ENCODE measurements at places on chromosomes 7 and 10.

DNA sequence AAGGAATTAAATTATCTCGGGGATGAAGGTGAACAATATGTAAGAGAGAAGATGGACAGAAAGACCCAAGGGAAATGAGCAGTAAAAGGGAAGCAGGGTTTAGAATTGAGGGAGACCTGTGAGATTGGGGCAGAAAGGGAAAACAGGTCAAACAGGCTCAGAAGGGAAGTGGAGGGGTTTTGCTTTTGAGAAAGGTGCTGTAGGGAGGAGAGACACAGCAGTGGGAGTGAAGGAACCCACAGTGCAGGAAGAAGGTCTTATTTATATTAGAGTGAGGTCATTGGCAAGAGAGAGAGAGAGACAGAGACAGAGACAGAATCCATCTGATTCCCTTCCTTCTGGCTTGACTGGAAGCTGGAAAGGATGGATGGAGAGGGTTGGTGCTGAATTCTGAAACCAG is 3.5 kb upstream of the TCAF1 start:
- no peak for DNase-seq

DNA sequence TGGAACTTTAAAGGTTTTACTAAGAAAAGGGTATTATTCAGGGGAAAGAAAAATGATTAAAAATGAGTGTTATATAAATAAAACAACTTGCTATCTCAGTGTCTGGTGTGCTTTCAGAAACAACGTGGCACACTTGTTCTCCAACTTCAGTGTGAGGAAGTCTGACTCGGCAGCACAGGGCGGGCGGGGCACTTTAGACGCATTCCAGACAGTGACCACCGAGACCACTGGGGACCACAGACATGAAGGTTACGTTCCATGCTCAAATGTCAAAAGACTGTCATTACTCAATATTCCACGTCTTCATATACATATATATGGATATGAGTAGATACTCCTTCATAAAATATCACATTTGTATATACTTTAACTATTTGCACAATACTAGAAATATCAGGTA is 87.0 kb downstream of the LARP4B start:
- DNase-seq: no peak

DNA sequence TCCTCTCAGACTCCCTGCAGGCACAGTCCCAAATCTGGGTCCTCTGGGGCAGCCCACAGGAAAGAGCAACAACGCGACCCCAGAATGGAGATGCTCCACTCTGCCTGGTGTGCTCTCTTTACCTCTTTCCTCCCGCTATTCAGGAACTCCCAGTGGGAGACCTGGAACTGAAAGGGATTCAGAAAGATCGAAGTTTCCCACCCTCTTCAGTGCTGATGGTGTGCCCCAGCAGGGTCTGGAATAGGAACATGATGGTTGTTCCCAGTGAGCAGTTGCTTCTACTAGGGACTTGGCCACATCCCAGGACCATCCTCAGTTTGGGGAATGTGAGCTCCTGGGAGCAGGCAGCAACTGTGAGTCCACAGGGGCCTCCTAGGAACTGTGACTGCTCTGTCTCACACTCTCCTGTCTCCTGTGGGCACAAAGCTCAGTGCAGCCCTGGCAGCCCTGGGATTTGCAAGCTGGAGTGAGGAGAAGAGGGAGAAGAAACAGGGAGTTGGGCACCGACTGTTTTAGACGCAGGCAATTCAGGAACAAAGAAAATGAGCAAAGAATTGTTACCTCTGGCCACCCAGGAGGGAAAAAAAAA is 17.9 kb downstream of the OR6V1 start:
- no peak for DNase-seq

GRCh38 chr7:32761451-32762205 is 129.9 kb downstream of the KBTBD2 start:
- no peak for DNase-seq

DNA sequence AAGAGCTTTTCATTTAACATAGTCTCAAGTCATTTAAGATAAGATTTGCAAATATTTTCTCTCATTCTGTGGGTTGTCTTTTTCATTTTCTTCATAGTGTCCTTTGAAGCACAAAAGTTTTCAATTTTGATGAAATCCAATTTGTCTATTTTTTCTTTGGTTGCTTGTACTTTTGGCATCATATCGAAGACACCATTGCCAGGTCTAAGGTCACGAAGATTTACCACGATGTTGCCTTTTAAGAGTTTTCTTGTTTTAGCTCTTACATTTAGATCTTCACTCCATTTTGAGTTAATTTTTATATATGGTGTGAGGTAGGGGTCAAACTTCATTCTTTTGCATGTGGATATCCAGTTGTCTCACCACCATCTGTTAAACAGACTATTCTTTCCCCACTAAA is 34.7 kb downstream of the TMEM270 start:
- DNase-seq: no peak

DNA sequence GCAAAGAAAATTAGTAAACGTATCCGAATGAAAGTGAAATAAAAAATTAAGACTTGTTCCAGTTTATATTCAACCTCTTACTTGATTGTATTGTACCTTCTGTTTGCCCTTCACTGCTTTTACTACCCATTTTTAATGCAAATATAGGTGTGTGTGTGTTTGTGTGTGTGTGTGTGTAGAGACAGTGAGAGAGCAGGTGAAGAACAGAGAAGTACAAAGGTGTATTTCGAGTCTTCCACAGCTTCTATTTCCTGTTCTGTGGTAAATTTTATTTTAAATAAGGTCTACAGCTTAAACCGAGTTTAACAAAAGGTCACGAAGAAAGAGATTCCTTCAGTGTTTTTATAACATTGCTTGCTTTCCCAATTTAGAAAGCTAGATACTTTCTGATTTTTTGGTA is 12.7 kb upstream of the SVIL start:
- no peak for DNase-seq

GRCh38 chr10:131852823-131853609 is 47.8 kb upstream of the PPP2R2D start:
- no peak for DNase-seq

GRCh38 chr10:126062131-126063032 is 166.0 kb downstream of the FANK1 start:
- DNase-seq: no peak

GRCh38 chr7:98807068-98808048 is 62.5 kb downstream of the TMEM130 start:
- DNase-seq: no peak

- no peak for DNase-seq
Observed at GRCh38 chr10:10803278-10803677, 214.4 kb upstream of the CELF2 start.

DNA sequence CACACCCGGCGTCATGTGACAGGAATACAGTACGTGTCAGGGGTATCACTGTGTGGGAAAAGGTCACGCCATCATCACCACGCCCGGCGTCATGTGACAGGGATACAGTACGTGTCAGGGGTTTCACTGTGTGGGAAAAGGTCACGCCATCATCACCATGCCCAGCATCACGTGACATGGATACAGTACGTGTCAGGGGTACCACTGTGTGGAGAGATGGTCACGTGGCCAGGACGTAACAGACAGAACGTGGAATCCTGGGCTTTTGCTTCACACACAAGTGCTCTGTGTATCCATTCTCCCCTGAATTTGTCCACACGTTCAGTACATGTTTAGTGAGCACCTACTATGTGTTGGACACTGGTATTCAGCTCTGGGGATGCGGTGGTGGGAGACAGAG is 34.5 kb upstream of the DIP2C start:
- no peak for DNase-seq

GRCh38 chr10:112122827-112123226 is 60.7 kb downstream of the GPAM start:
- no peak for DNase-seq

DNA sequence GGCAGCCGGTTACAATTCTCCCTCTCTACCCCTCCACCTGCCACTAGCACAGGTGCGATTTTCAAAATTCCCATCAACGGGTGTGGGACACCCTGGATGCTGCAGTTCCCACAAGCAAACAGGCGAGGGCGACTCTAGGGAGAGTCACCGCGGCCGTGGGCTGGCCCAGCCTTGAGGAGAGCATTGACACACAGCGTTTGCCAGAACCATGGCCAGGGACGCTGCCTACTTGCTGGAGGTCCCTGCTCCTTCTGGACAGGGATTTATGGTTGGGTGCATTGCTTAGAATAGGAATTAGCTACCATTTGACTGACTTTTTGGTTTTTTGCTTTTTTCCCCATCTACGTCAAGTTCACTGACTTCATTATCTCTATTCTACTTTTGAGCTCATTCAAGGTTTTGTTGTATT is 19.0 kb upstream of the CLDN4 start:
- peak; percentile 6 for DNase-seq

DNA sequence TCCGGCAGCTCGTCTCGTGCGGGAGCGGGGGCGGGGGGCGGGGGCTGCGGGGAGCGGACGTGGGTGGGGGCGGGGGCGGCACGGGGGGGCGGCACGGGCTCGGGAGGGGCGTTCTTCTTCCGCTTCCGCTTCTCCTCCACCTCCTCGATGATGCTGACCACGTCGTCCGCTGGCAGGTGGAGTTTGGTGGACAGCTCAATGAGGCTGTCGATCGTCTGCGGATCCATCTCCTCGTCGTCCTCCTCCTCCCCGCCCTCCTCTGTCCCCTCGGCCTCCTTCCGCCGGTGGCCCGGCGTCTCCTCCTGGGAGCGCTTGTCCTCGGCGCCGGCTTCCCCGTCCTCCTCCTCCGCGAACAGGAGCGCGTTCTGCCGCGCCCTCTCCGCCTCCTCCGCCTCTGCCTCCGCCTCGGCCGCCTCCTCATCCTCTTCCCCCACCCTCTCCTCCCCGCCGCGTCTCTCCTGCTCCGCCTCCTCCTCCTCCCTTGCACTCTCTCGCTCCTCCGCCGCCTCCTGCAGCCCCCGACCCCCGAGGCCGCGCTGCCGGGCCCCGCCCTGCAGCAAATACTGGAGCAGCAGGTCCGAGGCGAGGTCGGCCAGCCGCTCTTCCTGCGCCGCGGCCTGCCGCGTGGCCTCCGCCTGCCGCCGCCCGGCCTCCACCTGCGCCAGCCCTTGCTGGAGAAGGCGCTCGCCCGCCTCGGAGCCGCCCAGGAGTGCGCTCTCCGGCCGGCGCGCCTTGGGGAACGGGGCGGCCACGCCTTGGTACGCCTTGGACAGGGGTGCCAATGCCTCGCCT is 1.9 kb downstream of the VGF start:
- DNase-seq: no peak

DNA sequence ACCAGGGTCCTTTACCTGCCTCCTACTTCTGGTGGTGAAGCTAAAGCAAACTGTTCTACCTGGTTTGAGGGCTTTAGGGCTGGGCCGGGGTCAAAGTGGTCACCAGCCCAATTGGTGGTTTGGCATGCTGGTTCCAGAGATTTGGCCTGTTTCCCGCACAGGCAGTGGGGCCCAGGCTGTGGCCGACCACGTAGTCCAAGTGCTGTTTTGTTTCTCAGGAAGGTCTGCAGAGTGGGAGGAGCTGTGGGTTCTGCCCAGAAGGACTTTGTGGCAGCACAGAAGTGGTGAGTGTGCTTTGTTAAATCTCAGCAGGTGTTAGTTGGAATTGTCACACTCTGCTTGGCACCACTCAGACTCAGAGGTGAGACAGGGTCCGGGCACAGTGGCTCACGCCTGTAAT is 85.8 kb downstream of the MKX start:
- DNase-seq: no peak

- no peak for DNase-seq
Observed at GRCh38 chr7:33807779-33808482, 97.4 kb upstream of the BMPER start.

DNA sequence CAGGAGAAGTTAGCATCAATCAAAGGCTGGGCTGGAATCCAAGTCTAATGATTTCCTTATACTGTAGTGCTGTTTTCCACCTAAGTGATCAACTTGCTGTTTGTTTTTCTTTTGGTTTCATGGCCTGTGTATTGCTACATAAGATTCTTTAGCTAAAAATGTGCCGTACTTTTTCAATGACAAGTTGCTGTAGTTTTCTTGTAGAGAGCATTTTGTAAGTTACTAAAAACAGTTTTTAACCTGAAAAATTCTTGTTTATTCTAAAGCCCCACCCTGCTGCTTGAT is 1.3 kb downstream of the HELLS start:
- peak; percentile 5 for DNase-seq

- DNase-seq: no peak
Observed at GRCh38 chr7:497346-497745, 22.3 kb downstream of the PDGFA start.

- DNase-seq: no peak
Observed at GRCh38 chr7:42236266-42236975, 588 bp downstream of the GLI3 start.

GRCh38 chr7:18518555-18518954 is 23.0 kb downstream of the HDAC9 start:
- no peak for DNase-seq

GRCh38 chr10:121568275-121568674 is 30.0 kb downstream of the FGFR2 start:
- no peak for DNase-seq

DNA sequence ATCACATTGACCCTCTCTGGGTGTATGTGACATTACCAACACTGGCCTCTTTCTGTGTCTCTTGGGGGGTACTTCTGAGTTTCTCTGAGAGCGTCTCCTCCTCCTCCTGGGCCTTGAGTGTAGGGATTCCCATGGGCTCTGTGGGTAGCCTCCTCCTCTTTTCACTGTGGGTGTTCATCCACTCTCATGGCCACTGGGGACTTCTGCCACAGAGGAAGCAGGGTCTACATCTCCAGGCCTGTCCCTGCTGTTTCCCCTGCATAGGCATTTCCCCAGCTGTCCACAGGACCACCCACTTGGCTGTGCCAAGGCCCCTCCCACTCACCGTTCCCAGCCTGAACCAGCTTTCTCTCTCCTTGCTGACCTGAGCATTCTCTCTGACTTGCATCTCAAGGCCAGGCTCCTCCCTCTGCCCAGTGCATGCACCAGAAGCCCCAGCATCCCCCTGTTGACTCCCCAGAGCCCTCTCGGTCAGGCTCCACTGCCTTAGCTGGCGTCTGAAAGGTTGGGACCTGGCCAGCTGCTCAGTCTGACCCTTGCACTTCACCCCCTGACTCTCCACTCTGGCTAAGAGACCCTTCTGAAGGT is 487.6 kb downstream of the GLRX3 start:
- no peak for DNase-seq

GRCh38 chr10:12586741-12587140 is 237.4 kb downstream of the CAMK1D start:
- DNase-seq: no peak

GRCh38 chr7:4159154-4159501 is 523.0 kb upstream of the FOXK1 start:
- no peak for DNase-seq

GRCh38 chr7:27971171-27971812 is 209.3 kb downstream of the JAZF1 start:
- DNase-seq: no peak

- no peak for DNase-seq
Observed at GRCh38 chr7:13041368-13041988, 354.0 kb downstream of the ARL4A start.

DNA sequence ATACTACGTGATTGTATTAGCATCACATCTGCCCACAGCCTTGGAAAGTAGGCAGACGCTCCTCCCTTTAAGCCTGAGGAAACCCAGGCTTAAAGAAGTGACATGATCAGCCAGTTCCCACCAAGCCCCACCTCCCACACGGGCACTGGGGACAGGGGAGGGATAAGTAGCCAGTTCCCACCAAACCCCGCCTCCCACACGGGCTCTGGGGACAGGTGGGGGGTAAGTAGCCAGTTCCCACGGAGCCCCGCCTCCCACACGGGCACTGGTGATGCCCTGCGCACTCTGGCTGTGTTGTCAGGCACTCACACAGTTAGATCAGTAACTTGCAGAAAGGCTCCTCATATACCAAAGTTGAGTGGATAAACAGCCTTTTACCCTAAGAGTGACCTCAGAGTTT is 606.8 kb downstream of the PTPRN2 start:
- no peak for DNase-seq

Measured in NCI-H1436 treated with DMSO at 0.1 percent for 48 hours (cell line).